ENCODE measurements at places on chromosomes 2 and 18.

- no peak for DNase-seq
Measured at GRCh38 chr18:42458226-42458625, 503.2 kb downstream of the PIK3C3 start.

GRCh38 chr2:47300609-47301276 is 102.2 kb upstream of the MSH2 start:
- no peak for DNase-seq

DNA sequence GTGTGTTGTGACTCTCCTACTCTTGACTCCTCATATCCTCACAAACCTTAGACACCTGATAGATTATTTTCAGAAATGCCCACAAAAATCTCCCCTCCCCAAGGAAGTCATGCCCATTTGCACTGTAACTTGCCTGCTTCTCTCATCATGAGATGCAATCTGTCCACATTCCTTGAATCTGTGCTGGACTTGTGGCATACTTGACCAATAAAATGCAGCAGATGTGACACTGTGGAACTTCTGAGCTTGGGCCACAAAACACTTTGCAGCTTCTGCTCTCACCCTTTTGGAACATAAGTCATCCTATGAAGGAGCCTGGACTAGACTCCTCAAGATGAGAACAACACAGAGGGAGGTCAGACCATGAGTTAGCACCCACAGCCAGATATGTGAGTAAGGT is 4.4 kb upstream of the PID1 start:
- DNase-seq: no peak

GRCh38 chr2:207490441-207490840 is 39.3 kb upstream of the CREB1 start:
- no peak for DNase-seq

- DNase-seq: no peak
Measured at GRCh38 chr2:59389240-59389639, 1148.1 kb upstream of the FANCL start.

GRCh38 chr2:9200633-9201015 is 6.0 kb upstream of the ASAP2 start:
- no peak for DNase-seq

DNA sequence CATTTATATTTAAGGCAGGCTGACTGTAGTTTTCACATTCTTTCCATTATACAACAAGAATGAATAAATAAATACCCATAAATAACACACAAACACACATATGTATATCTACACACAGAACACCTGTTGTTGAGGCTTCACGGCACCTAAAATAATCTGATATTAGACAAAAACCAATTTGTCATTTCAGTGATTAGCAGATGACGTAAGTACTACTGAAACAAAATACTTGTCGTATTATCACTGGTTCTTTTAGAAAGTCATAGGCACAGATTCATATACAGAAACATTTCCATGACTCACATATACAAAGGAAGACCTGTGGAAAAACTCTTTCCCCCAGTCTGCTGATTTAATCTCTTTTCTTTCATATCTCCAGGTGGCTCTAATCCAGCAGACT is 1113.4 kb upstream of the FANCL start:
- DNase-seq: no peak

GRCh38 chr18:57475903-57476302 is 40.7 kb downstream of the ONECUT2 start:
- no peak for DNase-seq

DNA sequence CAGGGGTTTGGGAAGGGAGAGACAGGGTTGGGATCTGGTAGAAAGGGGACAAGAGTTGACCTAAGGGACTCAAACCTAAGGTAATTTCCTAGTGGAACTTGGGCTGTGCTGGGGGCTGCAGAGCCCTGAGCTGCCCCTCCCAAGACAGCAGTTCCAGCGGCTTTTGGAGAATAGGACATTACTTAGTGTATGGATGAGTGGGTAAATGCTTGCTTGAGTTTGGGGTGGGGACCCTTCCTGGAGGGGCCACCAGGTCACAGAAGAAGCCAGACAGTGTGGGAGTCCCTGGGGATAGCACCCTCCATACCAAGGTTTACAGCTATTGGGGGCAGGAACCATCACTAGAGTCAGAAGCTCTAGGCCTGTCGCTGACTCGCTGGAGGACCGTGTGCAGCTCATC is 111.5 kb downstream of the CAPN13 start:
- no peak for DNase-seq

DNA sequence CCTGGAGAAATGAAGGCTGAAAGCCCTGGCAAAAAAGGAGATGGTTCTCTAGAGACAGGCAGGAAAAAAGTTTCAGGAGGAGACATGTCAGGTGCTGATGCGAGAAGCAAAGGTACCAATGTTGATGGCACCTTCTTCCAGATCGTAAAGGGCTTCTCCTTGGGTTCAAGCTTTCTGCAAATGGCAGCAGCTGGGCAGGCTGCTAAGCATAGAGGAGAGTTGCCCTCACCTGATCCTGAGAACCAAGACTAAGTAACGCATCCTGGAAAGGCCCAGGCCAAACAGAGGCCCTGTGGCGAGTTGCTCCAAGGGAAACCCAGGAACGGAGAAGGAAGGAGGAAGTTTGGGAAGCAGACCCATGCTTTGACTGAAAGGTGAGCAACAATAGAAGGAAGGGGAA is 23.6 kb upstream of the AFTPH start:
- DNase-seq: no peak

- DNase-seq: no peak
Measured at GRCh38 chr2:99150706-99151105, 4.0 kb downstream of the TSGA10 start.

DNA sequence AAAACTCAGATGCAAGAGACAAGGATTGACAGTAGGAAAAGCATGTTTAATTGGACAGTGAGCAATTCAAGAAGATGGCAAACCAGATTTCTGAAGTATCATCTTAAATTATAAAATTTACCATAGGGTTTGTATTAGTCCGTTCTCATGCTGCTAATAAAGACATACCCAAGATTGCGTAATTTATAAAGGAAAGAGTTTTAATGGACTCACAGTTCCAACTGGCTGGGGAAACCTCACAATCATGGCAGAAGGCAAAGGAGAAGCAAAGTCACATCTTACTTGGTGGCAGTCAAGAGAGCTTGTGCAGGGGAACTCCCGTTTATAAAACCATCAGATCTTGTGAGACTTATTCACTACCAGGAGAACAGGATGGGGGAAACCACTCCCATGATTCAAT is 24.0 kb upstream of the NOL4 start:
- DNase-seq: no peak

- DNase-seq: no peak
Measured at GRCh38 chr2:134499307-134499926, 219.4 kb downstream of the TMEM163 start.

DNA sequence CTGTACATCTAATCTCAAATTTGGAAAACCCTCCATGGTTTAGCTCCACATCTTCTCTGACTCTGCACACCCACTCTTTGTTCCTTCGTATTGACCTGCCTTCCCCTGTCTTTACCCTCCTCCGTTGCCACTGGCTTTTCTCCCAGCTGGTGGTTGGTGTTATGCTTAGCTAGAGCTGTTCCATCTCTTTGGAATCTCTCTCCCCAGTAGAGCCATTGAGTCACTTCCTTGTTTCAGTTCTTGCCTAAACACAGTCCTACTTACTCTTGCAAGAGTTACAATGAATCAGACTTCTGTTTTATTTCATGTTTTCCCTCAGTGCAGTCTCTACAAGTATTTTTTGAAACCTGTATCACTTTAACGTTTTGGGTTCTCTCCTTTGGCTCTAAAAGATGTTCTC is 263.9 kb downstream of the LTBP1 start:
- no peak for DNase-seq

DNA sequence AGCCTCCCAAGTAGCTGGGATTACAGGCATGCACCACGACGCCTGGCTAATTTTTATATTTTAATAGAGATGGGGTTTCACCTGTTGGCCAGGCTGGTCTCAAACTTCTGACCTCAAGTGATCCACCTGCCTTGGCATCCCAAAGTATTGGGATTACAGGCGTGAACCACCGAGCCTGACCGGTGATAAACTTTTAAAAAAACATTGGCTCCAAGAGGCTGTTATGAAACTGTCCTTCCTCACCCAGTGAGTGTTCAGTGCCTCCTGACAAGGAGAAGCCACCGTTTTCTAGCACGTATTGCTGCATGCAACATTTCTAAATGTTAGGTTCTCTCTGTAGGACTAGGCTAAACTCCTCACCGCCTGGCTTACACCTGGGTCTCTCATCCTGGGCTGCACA is 63.3 kb downstream of the EDAR start:
- no peak for DNase-seq

DNA sequence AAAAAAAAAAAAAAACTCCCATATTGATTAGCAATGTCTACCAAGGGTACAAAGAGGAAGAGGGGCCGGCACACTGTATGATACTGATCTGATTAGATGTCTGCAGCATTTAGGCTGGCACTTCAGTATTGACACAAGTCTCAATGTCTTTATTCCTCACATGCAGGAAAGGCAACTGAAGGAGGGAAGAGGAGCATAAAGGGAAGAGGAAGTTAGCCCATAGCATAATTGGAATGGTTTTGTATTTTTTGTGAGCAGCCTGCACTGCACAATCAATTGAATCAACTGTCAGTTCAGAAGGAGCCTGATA is 79.0 kb downstream of the DNER start:
- no peak for DNase-seq

GRCh38 chr2:219636144-219636915 is 8.9 kb downstream of the SLC4A3 start:
- DNase-seq: no peak

DNA sequence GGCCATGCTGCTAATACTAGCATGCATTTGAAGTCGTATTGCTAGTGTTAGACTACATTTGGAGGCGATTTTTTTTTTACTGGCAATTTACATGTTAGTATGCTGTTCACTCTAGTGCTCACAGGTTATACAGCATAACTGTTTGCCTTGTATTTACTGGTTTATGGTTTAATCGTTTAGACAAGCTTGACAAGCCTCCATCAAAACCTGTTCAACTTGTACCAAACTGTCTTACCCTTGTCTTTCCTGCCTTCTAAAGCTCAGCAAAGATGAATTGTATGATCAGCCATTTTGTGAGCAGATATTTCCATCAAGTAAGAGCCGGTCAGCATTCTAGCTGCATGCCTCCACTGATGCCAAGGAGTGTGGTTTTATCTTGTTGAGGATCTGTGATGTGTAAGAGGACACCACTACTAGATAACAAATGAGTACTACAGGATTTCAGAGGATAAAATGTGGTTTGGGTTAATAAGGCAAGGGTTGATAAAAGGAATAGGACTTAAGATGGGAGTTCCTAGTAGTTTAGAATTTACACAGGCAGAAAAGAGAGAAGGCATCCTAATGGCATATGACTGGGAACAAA is 68.4 kb upstream of the ITM2C start:
- DNase-seq: peak; percentile 53

- no peak for DNase-seq
Measured at GRCh38 chr18:56999823-57000222, 147.1 kb upstream of the BOD1L2 start.
